ENCODE measurements at places on chromosomes 6 and 20.

DNA sequence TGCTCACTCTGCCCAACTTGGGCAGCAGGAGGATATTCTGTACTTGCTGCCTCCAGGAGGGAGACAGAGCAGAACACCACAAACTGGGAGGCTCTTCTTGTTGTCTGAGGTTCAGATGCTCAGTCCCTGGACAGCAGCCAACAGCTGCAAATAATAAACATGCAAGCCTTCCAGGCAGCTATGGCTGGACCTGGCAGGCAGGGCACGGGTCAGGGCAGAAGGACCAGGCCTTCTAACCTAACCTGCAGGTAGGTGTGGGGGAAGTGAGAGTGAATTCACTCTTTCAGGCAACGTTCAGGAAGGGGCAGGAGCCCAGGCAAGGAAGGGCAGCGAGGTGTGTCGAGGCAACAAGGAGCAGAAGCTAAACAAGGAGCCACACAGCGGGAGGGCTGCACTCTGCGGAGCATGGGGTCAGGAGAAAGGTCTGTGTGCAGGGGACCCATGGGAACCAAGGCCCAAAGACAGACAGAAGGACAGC, 31.5 kb downstream of the NINL start:
- no peak for DNase-seq

DNA sequence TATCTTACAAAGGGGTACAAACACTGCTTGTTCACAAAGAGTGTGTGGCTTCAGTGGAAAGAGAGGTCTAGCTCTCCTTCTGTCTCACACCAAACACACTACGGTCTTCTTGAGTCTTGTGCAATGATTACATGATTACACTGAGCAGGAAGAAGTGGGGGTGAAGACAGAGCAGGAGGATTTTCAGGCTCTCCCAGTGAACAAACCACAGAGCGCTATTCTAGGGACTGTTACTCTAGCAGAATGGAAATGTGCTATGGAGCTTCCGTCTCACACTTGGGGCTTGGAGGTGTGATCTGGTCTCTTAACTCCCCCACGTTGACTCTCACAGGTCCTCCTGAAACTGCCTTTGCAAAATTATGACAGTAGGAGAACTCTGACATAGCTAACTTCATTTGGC, 203.4 kb downstream of the MYLK4 start:
- no peak for DNase-seq

GRCh38 chr20:56909918-56910714, 281.0 kb downstream of the TFAP2C start:
- DNase-seq = no peak

GRCh38 chr20:22620342-22620741, 36.0 kb upstream of the FOXA2 start:
- DNase-seq = no peak

- DNase-seq = peak; percentile 90
Measured at GRCh38 chr6:44001318-44002066, 125.8 kb downstream of the MRPL14 start.

DNA sequence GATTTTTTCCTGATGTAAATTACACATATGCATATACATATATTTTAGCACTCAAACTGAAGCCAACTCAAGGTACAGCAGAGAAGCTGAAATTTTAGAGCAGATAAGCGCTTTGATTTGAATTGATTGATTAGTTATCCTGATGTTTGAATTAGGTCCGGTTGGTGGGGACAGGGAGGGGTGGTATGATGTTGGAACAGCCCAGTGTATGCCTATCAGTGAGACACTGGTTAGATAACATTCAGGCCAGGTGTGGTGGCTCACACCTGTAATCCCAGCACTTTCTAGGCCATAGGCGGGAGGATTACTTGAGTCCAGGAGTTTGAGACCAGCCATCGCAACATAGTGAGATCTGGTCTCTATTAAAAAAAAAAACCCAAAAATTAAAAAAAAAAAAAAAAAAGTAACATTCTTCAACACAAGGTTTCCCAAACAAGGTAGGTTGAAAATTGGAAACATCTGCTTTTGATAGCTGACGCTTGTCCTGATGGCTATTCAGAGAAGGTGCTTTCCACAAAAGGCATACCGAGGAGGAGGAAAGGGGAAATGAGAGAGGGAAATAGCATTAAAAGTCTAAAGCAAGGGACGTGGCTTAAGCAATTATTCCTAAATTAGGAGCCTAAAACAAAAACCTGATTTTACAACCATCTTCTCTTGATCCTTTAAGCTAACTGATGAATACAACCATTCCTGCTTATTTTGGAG, 288.4 kb upstream of the JARID2 start:
- no peak for DNase-seq

- DNase-seq = no peak
Measured at GRCh38 chr6:27839626-27840475, 72.3 kb downstream of the OR2B2 start.

DNA sequence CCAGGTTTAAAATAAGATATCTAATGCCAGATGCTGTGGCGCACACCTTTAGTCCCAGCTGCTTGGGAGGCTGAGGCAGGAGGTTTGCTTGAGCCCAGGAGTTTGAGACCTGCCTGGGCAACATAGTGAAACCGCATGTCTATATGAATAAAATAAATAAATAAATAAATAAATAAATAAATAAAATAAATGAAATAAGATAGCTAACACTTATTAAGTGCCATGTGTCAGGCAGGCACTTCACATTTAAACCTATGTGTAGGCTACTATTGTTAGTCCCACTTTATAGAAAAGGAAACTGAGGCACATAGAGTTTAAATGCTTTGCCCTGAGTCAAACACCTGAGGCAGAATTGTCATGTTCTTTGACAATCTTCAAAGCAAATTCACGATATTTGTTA, 32.9 kb upstream of the RREB1 start:
- no peak for DNase-seq

Measured in K562 (cell line).